CD14-positive monocyte (primary cell): ENCODE measurements at places on chromosomes 1 and 21.

DNA sequence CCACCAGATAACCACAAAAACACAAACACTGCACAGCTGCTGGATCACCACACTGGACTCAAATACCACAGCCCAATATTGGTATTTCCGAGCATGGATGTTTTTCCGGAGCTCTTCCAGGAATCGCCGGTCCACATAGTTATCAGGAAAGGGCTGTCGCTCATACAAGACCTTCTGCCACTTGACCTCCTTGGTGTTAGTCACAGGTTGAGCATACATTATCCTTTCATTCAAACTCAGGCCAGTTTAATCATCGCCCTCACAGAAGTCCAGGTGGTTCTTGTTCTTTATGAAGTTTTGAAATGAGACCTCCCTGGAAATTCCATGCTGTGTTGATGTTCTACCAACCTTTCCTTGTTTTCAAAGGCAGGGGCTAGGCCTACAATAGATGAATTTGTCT lies 1.5 kb downstream of the PIGC start:
- no peak for DNase-seq

DNA sequence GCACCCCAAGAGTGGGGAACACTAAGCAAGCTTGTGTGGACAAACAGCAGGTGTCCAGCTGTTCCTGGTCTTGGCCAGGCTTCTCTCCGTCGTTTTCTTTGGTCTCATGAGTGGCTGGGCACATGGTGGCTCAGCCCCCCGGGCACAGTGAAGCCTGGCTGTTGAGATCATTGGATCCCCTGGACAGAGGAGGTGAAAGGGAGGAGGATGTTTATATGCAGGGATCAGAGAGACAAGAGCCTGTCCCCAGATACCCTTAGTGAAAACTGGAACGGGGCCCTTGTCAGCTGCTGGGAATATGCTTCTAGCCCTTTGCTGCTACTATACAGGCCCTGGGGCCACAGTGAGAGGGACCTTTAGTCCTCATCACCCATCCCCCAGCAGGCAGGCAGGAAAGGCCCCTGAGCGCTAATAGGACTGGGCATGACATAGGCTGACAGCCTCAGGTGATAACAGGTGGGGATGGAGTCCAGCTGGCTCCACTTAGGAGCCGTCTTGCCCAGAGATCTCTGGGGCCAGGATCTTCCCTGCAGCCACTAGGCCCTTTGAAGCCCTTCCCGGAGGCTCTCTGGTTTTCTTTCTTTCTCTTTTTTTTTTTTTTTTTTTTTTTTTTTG lies 16.4 kb downstream of the EPHA8 start:
- DNase-seq, result no peak

GRCh38 chr21:38159355-38159754 lies 97.4 kb upstream of the KCNJ15 start:
- DNase-seq, result peak; percentile 68

DNA sequence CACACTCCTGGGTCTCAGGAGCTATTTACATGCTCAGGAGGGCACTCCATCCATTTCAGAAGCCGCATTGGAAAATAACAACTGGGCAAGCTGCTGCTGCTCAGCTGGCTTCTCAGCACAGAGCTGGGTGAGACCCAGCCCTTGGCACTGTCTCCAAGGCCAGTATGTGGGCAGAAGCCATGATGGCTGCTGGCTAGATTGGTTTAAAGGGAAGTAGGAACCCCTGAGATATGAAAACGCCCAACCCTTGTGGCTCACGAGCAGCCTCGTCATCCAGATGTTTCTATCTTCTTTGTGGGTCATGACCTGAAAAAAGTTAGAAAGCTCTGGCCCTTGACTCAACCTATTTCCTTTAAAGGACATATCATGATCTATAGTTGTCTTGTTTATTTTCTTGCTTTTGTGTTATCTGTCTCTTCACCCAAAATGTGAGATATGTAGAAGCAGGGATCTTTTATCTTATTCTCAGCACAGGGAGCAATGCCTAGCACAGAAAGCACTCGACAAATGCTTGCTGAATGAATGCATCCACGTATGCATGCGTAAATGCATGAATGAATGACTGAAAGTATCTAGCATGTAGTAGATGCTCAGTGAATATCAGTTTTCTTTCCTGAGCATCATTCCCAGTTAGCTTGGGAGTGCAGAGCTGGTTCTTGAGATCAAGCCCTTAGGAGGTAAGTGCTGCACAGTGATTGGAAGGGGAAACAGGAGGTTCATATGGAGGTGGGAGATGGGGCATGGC lies 11.6 kb downstream of the MYBPH start:
- DNase-seq, result peak; percentile 33

DNA sequence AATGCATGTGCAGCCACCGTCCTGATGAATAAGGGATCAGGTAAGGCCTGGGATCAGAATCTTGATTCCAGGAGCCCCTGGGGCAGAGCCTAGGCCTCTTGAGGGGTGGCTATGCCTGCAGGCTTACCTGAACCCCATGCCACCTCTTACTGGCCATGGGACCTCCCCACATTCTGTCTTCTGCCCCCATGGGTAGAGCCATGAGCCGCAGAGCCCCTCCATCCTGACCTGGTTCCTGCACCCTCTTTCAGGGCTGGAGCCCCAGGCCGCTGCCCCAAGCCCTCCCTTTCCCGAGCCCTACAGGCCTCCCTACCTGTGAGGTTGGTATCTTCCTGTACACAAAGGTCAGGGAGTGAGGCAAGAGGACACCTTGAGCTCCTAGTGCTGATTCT lies 120.8 kb downstream of the DMRTB1 start:
- no peak for DNase-seq

DNA sequence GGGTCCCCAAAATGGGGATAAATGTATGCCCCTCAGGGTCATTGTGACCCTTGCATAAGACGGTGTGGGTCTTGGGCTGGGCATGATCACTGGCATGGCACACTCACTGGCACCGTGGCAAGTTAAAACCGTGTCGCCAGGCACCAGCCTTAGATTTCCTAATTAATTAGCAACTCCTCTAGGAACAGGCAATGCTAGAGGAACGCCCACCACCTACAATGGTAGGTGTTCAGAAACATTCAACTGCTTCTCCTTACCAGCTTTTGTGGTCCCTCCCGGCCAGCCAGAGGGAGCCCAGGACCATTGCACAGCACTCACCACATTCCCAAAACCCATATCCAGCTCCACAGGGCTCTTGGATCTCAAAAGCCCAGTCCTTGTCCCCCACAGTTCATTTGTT lies 36.4 kb downstream of the EPHA2 start:
- no peak for DNase-seq
